ENCODE measurements at places on chromosomes 7 and 10.

GRCh38 chr10:107098326-107098725 lies 66.2 kb downstream of the SORCS1 start:
- DNase-seq = no peak

DNA sequence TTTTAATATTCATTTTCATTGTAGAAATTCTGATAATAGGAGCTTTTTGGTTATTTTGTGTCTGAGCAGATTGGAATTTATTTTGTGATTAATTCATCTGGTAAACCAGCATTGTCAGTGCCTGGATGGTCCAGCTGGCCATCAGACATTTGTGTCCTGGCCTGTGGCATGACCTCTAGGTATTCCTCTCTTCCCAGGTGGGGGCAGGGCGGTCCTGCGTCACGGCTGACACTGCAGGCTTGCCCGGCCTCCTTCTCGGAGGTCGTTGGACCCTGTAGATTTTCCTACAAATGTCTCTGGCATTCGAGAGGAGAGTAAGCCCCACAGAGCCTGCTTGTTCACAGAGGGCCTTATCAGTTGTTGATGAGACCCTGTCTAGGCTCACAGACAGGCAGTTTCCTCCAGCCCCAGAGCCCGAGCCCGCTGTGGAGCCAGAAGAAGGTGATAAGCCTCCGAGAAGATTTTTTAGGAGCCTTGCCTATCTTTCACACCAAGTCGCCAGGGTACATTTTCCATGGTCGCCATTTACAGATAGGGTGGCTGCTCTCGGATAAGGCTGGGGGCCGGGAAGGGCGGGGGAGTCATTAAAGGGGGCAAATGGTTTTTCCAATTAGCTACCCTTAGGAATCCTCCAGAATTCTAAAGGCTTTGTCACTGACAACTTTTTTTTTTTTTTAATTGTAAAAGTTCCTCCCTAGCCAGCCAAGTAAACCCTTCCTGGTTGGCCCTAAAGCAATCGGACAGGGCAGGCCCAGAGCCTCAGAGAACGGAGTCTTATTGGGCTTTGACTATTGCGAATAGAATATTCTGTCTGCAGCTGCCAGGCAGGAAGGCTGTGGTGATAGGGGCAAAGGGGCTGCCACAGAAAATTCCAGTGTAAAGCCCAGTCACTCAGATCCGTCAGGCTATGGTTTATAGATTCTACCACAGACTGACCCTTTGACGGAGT lies 78.1 kb upstream of the TBX20 start:
- DNase-seq = no peak

GRCh38 chr7:18659746-18660145 lies 164.2 kb downstream of the HDAC9 start:
- no peak for DNase-seq

DNA sequence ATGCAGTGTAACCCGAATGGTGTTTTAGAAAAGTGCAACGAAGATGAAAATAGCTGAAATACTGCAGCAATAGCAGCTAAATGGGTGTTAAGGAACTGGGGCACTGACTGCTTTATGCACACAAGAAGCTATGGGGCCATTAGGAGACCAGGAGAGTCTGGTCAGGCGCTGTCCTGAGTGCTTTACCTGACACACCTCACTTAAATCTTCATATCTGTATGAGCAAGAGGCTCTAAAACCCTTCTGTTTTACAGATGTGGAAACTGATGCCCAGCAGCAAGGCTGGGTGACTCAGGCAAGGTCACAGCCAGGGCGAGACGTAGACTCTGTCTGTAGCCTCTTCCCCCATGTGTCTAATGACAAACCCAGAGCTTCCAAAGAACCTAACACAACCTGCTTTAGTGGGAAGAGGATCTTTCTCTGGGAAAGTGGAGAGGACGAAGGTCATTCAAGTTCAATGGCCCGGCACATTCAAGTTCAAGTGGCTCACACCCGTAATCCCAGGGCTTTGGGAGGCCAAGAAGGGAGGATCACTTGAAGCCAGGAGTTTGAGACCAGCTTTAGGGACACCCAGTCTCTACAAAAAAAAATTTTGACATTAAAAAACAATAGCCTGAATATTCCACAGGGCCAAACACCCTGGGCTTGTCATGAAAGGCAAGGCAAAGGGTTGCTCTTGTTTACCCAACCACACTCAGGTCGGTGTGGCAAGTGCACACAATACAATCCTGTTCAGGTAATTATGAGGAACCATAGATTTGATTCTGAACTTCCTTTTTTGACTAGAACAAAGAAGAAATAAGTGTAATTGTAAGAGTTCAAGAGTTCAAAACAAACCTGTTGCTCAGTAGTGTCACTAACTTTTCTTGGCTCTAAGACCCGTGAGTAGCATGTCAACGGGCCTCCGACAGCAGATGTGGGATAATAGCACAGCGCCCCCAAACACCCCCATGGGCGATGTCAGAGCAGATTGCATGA lies 53.7 kb upstream of the KLF6 start:
- DNase-seq = no peak

DNA sequence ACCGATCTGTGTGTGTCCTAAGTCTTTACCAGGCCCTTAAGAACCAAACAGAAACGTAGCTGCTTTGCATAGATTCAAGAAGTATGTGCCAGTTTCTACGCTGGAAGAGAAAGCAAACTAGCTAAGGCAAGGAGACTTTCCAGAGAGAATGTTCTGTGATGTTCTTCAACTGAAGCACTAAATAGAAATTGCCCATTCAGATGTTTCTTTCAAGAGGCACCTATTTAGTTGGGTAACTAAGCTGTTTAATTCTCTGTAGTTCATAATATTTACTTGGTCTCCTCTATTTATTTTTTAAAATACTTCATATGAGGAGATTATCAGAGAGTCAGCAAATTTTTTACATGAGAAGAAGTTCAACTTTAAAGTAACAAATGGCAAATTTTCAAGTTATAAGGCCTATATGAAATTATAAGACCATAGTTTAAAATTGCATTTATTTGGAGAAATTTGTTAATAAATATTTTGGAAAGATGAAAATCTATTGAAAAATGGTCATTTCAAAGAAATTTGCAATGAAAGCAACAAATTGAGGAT lies 279.0 kb downstream of the NEBL start:
- DNase-seq = no peak

GRCh38 chr7:71220210-71220695 lies 88.3 kb downstream of the GALNT17 start:
- no peak for DNase-seq

GRCh38 chr10:3090914-3091787 lies 23.8 kb downstream of the PFKP start:
- no peak for DNase-seq
